ENCODE measurements at places on chromosomes 6 and 20.

DNA sequence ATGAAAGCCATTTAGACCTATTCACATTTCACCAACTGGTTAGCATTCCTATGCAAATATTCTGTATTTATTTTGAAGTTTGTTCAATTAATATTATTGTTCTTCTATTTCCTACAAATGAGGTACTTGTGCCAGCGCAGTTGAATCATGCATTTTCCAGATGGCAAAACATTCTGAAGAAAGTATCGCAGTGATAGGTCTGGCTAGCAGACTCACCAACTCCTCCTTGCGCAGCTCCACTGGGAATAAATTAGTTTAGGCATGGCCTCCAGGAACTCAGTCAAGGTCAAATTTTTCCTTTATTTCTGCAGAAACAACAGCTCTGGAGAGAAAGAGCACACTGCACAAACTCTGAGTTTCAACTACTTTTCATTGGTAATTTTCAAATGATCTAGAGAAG is 437.7 kb downstream of the COL12A1 start:
- no peak for DNase-seq

GRCh38 chr20:24977336-24977735 is 15.2 kb downstream of the APMAP start:
- no peak for DNase-seq

DNA sequence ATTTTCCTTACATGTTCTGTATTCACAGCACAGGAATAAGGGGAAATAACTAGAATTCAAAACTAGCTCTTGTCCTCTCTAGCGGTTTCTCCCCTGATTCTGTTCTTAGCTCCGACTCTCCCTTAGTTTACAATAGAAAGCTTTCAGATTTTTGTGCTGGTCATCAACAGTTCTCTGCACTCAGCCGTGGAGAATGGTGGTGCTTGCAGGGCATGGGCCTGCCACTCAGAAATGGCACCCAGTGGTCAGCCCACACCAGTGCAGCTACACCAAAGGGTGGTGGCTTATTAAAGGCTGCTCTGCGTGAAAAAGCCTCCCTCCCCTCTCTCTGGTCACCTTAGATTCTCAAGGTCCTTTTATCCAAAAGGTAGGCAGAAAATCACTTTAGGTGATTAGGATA is 123.5 kb downstream of the SASH1 start:
- DNase-seq: no peak

DNA sequence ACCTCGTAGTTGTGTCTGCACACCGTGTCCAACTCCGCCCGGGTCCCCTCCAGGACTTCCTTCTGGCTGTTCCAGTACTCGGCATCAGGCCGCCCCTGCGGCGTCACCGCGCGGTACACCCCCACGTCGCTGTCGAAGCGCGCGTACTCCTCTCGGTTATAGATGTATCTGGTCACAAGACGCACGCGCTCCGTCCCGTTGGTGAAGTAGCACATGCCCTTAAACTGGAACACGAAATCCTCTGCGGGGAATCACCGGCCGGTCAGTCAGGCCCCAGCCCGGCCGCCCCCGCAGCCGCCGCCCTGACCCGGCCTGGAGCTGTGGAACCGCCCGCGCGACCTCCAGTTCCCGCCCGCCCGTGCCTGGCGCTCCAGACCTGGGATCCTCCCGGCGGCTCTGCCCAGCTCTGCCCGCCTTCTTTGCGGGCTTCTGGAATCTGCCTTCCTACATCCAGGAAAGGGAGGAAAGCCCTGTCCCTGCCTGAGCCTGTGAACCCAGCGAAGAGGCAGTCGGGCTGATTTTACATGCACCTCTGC is 1.6 kb downstream of the HLA-DQB1 start:
- DNase-seq: no peak

DNA sequence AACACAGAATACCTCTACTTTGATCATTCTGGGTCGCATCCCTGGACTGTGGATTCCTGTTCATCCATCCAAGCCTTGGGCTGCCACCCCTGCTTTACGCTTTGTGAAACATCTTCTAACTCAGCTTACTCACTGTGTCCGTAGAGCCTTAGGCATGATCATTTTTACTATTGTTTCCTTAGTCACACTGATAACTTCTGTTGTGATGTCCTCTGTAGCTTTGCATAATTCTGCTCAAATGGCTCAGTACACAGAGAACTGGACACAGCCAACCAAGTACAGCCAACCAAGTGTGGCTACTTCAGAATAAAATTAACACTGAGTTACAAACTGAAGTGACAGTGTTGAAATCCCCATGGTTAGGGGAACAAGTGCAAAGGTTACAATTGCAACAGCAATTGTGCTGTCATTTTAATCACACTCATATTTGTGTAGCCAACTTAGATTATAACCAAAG is 8.6 kb upstream of the FKBP1A start:
- DNase-seq: peak; percentile 47

Data from HepG2 (cell line).